Activated CD4-positive, alpha-beta memory T cell treated with anti-CD3 and anti-CD28 coated beads, Interleukin-2, amount 10 ng/mL, durations not matched to agents 7 days and 5 days (primary cell): ENCODE measurements at places on chromosomes 13 and 19. TPM values are rescaled to one million over a fixed set of nuclear protein-coding genes. Genes with fewer than 3 reads are reported as not detected.

DNA sequence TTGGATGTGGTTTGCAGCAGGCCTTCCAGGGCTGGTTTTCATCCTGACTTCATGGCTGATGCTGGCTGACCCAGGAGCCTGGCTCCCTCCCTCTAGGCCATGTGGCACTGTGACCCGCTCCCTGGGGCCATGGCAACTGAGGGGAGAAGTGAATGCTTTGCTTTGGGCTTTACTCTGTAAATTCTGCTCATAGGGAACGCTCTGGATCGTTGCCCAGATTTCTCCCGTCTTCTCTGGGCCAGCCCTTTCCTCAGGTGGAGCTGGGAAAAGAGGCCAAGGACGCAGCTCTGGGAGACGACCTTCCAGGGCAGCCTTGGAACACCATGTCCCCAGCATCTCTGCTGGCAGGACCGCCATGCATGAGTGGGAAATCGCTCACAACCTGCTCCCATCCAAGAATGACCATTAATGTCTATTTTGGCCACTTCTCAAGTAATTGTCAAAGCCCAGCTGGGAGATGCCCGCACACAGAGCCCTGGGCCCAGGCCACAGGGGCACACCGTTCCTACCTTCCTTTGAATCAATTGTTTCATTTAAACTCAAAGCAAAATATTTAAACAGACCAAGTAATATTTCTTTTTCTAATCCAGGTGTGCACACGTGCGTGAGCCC is 321.8 kb downstream of the TEX29 start:
- no peak overlapping the region for H3K27ac ChIP-seq
- no peak overlapping the region for H3K4me3 ChIP-seq
- no peak for DNase-seq
- H3K36me3 ChIP-seq = no peaks in the 10 kb centered on the region
- no peaks in the 10 kb centered on the region for H3K4me1 ChIP-seq
- no peaks in the 10 kb centered on the region for H3K27me3 ChIP-seq

- H3K4me3 ChIP-seq = no peak overlapping the region
- no peak for DNase-seq
- H3K36me3 ChIP-seq = no peaks in the 10 kb centered on the region
- H3K4me1 ChIP-seq = peaks cover 28% of the 10 kb centered on the region
Measured at GRCh38 chr19:35043906-35044305, 2.4 kb downstream of the HPN start.

- no peaks in the 10 kb centered on the region for H3K27me3 ChIP-seq
- no peak overlapping the region for H3K4me3 ChIP-seq
- peaks cover 47% of the 10 kb centered on the region for H3K36me3 ChIP-seq
- no peaks in the 10 kb centered on the region for H3K4me1 ChIP-seq
- H3K27ac ChIP-seq = no peak overlapping the region
Measured at GRCh38 chr19:11014403-11014911, 53.6 kb downstream of the SMARCA4 start.

GRCh38 chr13:48679941-48680680 is 26.4 kb downstream of the CYSLTR2 start:
- H3K4me1 ChIP-seq = peaks cover 7% of the 10 kb centered on the region
- no peaks in the 10 kb centered on the region for H3K36me3 ChIP-seq
- DNase-seq = no peak
- H3K4me3 ChIP-seq = no peak overlapping the region

DNA sequence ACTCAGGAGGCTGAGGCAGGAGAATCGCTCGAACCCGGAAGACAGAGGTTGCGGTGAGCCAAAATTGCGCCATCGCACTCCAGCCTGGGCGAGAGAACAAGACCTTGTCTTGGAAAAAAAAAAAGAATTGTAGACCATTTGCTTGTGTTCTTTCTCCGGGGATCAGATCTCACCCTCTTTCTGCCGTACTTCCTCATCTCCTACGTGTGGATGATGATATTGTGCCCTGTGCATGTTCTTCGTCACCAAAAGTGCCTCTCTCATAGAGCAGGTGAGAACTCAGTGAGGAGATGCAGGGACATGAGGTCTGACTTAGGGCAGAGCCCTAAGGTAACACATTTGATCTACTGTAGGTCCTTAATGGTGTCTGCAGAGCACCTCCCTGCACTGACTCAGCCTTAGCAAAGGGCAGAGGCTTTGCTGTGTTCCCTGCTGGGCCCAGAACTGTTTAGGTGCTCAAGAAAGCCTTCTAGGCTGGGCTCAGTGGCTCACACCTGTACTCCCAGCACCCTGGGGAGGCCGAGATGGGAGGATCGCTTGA is 1.3 kb downstream of the APOC2 start:
- H3K4me3 ChIP-seq = no peak overlapping the region
- peaks cover 2% of the 10 kb centered on the region for H3K36me3 ChIP-seq
- DNase-seq = no peak

GRCh38 chr13:23792680-23793079 is 96.5 kb downstream of the MIPEP start:
- no peak overlapping the region for H3K4me3 ChIP-seq
- H3K4me1 ChIP-seq = peaks cover 21% of the 10 kb centered on the region
- no peak overlapping the region for H3K27ac ChIP-seq

- H3K4me1 ChIP-seq = no peaks in the 10 kb centered on the region
- H3K4me3 ChIP-seq = no peak overlapping the region
- H3K27me3 ChIP-seq = peaks cover 5% of the 10 kb centered on the region
- H3K36me3 ChIP-seq = no peaks in the 10 kb centered on the region
Measured at GRCh38 chr13:111519041-111519440, 198.6 kb downstream of the TEX29 start.

- no peaks in the 10 kb centered on the region for H3K36me3 ChIP-seq
- no peaks in the 10 kb centered on the region for H3K4me1 ChIP-seq
- no peak overlapping the region for H3K4me3 ChIP-seq
- H3K27me3 ChIP-seq = peaks cover 9% of the 10 kb centered on the region
Measured at GRCh38 chr13:75458696-75459422, 23.1 kb downstream of the TBC1D4 start.

GRCh38 chr13:40379794-40380578 is 286.5 kb downstream of the FOXO1 start:
- H3K27ac ChIP-seq = no peak overlapping the region
- H3K27me3 ChIP-seq = no peaks in the 10 kb centered on the region
- DNase-seq = no peak
- H3K4me1 ChIP-seq = peaks cover 4% of the 10 kb centered on the region
- no peaks in the 10 kb centered on the region for H3K36me3 ChIP-seq

- DNase-seq = no peak
- no peak overlapping the region for H3K4me3 ChIP-seq
- peaks cover 3% of the 10 kb centered on the region for H3K4me1 ChIP-seq
- H3K27ac ChIP-seq = no peak overlapping the region
- peaks cover 16% of the 10 kb centered on the region for H3K36me3 ChIP-seq
Measured at GRCh38 chr19:1799695-1800342, 12.3 kb downstream of the ATP8B3 start.

DNA sequence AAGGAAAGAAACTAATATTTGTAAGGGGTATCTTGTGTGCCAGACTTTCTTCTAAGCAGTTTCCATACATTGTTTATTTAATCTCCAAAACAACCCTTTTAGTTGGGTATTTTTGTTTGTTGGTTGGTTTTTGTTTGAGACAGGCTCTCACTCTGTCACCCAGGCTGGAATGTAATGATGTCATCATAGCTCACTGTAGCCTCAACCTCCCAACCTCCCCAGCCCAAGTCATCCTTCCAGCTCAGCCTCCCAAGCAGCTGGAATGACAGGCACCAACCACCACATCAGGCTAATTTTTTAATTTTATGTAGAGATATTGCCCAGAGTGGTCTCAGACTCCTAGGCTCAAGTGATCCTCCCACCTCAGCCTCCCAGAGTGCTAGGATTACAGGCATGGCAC is 41.2 kb upstream of the LSM14A start:
- no peaks in the 10 kb centered on the region for H3K27me3 ChIP-seq
- H3K4me3 ChIP-seq = no peak overlapping the region
- peaks cover 12% of the 10 kb centered on the region for H3K4me1 ChIP-seq
- no peaks in the 10 kb centered on the region for H3K36me3 ChIP-seq
- H3K27ac ChIP-seq = no peak overlapping the region

DNA sequence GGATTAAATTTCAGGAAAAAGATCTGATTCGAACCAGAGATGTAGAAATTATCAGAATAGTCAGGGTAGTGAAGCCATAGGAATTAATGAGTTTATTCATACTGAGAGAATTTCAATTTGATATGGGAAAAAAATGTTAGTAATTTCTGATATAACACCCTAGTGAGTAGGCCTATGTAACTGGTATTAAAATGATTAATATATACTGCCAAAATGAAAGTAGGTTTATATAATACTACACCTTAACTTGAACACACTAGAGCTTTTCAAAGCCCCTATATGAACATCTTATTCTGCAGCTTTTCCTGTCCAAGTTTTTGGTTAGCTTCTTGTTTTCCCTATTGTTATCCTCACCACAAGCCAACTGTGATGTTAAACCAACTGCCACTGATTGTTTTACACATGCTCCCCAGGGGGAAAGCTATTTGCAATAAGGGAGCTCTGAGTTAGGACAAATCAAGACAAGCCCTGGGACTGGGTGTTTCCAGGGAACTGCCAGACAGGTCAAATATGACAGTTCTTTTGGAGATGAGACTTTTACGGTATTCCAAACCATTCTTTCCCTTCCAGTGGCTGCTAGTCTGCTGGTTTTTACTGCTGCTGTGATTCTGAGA is 45.3 kb downstream of the FNDC3A start:
- H3K4me1 ChIP-seq = peaks cover 7% of the 10 kb centered on the region
- no peak overlapping the region for H3K27ac ChIP-seq
- H3K4me3 ChIP-seq = no peak overlapping the region

GRCh38 chr13:44817131-44817671 is 172.1 kb downstream of the NUFIP1 start:
- no peak overlapping the region for H3K4me3 ChIP-seq
- no peak for DNase-seq
- peaks cover 16% of the 10 kb centered on the region for H3K4me1 ChIP-seq
- no peaks in the 10 kb centered on the region for H3K36me3 ChIP-seq
- peaks cover 28% of the 10 kb centered on the region for H3K27me3 ChIP-seq

DNA sequence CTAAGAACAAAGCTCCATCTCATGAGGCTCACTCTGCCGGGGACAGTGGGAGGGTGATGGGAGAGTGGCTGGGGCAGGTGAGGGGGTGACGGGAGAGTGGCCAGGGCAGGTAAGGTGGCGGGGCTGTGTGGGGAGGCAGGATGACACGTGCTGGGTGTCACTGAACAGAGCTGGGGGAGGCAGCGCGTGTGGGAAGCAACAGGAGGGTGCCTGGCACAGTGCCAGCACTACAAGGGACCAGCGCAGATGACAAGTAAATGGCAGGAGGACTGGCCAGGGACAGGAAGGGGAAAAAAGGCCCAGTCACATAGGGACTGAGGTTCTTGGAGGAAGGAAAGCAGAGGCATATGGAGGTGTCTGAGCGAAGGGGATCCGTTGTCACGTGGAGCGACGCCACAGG is 129.9 kb downstream of the RNF17 start:
- no peak for DNase-seq
- no peaks in the 10 kb centered on the region for H3K27me3 ChIP-seq
- H3K36me3 ChIP-seq = peaks cover 48% of the 10 kb centered on the region
- no peak overlapping the region for H3K27ac ChIP-seq

DNA sequence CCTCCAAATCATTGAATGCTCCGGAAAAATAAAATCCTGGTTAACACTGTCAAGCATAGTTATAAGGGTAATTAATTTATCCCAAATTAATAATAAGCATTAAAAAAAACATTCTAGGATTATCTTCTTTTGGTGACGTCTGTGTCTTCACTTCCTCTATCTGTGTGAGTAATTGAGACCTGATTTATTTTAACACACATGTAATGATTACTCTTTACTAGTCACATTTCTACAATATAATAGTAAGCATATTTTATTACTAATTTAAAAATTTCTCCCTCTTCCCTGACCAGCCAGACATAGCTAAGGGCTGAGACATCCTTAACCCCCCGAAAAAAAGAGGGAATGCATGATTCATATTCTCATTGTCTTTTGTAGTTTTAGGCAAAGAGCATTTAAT is 2.3 kb downstream of the FNDC3A start:
- DNase-seq = no peak
- H3K27ac ChIP-seq = no peak overlapping the region
- H3K4me3 ChIP-seq = peak overlapping the region; percentile 57
- peaks cover 44% of the 10 kb centered on the region for H3K36me3 ChIP-seq
- H3K27me3 ChIP-seq = no peaks in the 10 kb centered on the region

DNA sequence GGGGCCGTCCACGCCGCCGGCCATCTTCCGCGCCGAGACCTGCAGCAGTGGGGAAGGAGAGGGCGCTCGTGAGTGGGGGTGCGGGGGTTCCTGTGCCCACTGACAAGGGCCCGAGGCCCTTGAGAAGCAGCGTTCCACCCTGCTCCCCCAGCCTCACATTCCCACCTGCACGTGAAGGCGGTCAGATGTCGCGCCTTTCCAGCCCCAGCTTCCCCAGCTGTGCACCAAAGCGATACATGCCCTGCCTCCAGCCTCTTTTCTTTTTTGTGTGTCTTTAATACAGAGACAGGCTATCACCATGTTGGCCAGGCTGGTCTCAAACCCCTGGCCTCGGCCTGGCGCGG is 11.5 kb downstream of the ZBTB7A start:
- H3K4me3 ChIP-seq = no peak overlapping the region
- H3K27me3 ChIP-seq = no peaks in the 10 kb centered on the region
- peaks cover 53% of the 10 kb centered on the region for H3K36me3 ChIP-seq
- no peak for DNase-seq
- H3K4me1 ChIP-seq = peaks cover 42% of the 10 kb centered on the region
- H3K27ac ChIP-seq = no peak overlapping the region

GRCh38 chr19:3343619-3344502 is 22.5 kb upstream of the NFIC start:
- DNase-seq = peak; percentile 43
- peaks cover 4% of the 10 kb centered on the region for H3K4me1 ChIP-seq
- no peaks in the 10 kb centered on the region for H3K36me3 ChIP-seq
- H3K27me3 ChIP-seq = no peaks in the 10 kb centered on the region
- no peak overlapping the region for H3K27ac ChIP-seq
- H3K4me3 ChIP-seq = peak overlapping the region; percentile 10

GRCh38 chr19:48418317-48419064 is 25.0 kb downstream of the GRIN2D start:
- peaks cover 34% of the 10 kb centered on the region for H3K4me1 ChIP-seq
- H3K36me3 ChIP-seq = no peaks in the 10 kb centered on the region
- H3K4me3 ChIP-seq = peak overlapping the region; percentile 80
- DNase-seq = no peak
- peaks cover 28% of the 10 kb centered on the region for H3K27me3 ChIP-seq
- H3K27ac ChIP-seq = peak overlapping the region; percentile 76

DNA sequence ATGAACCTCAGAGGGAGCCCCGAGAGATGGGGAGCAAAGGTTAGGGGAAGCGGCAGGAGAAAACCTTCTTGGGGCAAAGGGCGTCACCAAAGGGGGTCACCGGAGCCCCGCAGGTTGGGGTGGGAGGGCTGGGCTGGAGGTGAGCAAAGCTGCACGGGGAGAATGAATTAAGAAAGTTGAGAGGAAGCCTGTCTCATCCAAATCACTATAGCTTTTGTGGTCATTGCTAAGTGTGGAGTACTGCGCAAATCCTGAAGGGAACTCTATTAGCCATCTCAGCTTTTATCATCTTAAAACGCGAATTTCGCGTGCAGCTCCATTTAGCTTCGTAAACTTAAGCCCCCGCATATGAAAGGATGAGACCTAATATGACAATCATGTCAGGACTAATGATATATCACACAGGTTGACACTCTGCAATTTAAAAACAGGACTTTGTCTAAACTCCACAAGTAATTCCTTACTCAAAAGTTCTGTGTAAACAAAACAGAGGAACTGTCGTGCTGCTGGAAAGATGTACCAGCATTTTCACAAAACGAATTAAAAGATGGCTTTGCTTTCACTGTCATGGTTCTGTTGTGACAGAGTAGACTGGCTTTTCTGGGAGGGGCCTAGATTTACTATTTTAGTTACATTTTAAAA is 631 bp downstream of the LACC1 start:
- peaks cover 8% of the 10 kb centered on the region for H3K36me3 ChIP-seq
- H3K4me1 ChIP-seq = peaks cover 29% of the 10 kb centered on the region
- no peak for DNase-seq
- H3K27me3 ChIP-seq = peaks cover 12% of the 10 kb centered on the region
- peak overlapping the region; percentile 72 for H3K4me3 ChIP-seq

Gene CEACAM16
- total RNA-seq = not detected

Gene TNFSF9
- 5.8 TPM for total RNA-seq

Gene CEACAM8
- total RNA-seq = not detected

Gene SYT5
- not detected for total RNA-seq

Gene B3GNT8
- 4.3 TPM for total RNA-seq

Gene C19orf18
- total RNA-seq = 0.40 TPM

Gene CEACAM4
- not detected for total RNA-seq
